ENCODE measurements at places on chromosomes 6 and 20.
A peak's percentile ranks its signal among the peaks of the same experiment; 100 is the strongest.

- DNase-seq, result no peak
Observed at GRCh38 chr20:17304774-17305173, 77.9 kb downstream of the PCSK2 start.

GRCh38 chr20:61297491-61297890 lies 45.4 kb downstream of the CDH4 start:
- DNase-seq, result no peak

DNA sequence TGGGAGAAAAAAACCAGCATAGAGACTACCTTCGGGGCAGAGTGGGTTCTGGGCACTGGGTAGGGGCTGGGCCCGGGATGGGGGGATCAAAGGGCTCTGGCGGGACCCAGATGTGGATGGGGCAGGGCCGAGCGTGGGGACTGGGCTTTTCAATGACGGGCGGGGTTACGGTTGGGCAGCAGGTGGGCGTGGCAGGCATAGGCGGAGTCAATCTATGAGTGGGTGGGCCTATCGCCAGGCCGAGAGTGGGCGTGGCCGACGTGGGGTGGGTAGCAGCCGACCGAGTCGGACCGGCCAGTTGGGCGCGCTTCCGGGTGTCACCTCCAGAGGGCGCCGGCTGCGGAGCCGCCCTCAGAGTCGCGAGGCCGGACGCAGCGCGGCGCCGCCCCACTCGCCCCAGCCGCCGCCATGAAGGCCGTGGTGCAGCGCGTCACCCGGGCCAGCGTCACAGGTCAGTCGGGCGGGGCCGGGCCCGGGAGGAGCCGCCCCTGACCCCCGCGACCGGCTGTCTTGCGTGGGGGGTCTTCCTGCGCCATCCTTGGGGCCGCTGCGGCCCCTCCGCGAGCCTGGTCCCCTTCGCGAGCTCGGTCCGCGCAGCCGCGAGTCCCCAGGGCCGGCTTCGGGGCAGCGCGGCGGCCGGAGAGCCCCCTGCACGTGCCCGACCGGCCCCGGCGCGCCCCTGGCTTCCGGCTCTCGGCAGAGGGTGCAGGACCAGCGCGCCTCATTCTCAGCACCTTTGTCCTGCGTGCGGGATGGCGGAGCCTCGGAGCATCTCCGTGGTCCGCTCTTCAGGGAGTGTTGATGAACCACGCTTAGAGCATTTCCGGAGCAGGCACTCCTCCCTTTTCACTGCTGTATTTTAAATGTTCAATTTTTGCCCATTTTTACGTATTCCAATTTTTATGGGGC lies at the start of gene DTD1:
TSS of gene DTD1 (plus strand) at position 390 of the 909 bp plus-strand sequence. CDS start at position 409, 19 bp downstream.
- peak; percentile 98 for DNase-seq

GRCh38 chr6:54633601-54634000 lies 213.0 kb upstream of the FAM83B start:
- DNase-seq, result no peak

DNA sequence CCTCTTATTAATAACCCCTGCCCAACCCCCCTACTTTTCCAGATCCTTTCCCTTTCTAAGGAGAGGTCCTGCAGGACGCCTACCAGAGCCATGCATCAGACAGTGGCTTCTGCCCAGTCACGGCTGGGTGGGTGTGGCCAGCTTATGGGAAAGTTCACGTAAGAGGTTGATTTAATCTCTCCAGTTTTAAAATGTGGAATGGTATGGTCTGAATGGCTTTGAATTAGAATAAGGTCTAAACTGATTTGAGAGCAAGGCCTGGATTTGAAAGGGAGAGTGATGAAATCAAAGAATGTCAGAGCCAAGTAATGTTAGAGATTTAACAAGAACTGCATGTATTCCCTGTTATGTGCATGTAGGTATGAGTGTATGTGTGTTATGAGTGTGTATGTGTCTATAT lies 275.7 kb downstream of the PAX1 start:
- no peak for DNase-seq

- no peak for DNase-seq
Observed at GRCh38 chr6:168964138-168964835, 289.4 kb downstream of the THBS2 start.

All from stimulated activated effector memory CD8-positive, alpha-beta T cell treated with anti-CD3 and anti-CD28 coated beads, Interleukin-12 subunit alpha, Interleukin-12 subunit beta, amount 100 ng/mL, for 72 hours (primary cell).